ENCODE measurements at places on chromosomes 7 and 10.

DNA sequence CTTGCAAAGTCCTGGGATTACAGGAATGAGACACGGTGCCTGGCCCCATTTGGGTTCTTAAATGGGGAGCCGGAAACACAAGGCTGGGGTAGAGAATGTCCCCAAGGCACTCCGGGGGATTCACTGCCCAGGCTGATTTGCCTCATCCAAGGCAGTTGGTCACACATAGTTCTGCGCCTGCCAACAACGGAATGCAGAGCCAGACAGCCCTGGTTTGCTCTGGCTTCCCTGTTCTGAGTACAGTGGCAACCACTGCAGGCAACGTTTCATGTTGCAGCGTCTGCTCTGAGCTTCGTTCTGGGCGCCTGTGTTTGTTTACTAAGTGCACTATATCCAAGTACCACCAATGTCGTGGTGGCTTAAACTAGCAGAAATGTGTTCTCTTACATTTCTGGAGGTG lies 61.7 kb upstream of the C1QL3 start:
- no peak for DNase-seq

DNA sequence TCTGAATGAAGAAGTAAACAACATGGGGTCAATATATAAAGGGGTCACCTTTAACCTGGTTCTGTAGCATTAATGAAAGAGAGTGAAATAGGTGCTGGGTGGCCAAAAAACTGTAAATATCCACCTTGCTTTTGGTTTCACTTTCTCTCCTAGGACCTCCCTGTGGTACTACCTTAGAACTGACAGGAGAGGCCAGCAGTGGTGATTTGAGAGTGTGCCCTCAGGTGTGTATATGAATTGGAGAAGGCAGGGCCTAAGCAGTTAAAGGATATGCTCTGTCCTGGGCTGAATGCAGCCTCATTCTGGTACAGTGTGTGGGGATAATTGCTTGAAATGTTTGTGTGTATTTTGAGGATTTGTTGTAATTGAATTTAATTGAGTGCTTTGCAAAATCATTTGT lies 62.0 kb downstream of the BBS9 start:
- no peak for DNase-seq

GRCh38 chr7:133703547-133703946 lies 423.6 kb upstream of the LRGUK start:
- DNase-seq = no peak

DNA sequence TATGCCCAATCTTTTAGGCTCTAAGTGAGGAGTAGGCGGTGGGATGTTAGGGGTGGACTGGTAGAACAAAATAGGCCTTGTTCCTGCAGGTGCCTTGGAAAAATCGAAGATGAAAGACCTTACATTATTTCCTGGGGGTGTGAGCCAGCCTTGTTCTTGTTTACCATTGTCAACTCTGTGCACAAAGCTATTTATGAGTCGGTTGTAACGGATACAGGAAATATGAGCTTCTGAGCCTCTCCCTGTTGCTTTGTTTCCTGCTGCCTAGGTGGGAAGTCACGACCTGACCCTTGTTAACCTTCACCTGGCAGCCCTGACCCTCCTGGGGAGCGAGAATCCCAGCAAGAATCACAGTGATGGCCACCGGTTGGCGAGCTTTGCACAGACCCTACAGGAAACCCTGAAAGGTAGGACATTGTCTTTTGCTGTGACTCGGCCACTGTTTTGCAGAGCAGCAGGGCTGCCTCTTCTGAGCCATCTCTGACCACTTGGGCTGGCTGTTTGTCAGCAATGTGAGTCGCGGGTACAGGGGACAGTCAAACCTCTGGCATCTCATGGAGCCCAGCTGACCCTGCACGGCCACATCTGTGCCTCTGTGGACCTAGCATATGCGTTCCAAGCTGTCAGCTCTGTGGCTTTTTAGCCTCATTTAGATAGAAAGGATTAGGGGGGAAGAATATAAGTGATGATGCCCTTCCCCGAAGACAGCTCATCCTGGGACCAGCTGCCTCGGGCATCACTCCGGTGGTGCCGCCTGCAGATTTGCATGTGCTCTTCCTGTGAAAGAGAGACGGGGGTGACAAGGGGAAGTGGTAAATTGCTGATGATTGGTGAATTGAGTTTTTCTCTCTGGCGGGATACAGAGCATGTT lies 102.1 kb upstream of the ANLN start:
- peak; percentile 78 for DNase-seq

- no peak for DNase-seq
These were observed 100.0 kb downstream of the GRID1 start for GRCh38 chr10:86266446-86267242.

DNA sequence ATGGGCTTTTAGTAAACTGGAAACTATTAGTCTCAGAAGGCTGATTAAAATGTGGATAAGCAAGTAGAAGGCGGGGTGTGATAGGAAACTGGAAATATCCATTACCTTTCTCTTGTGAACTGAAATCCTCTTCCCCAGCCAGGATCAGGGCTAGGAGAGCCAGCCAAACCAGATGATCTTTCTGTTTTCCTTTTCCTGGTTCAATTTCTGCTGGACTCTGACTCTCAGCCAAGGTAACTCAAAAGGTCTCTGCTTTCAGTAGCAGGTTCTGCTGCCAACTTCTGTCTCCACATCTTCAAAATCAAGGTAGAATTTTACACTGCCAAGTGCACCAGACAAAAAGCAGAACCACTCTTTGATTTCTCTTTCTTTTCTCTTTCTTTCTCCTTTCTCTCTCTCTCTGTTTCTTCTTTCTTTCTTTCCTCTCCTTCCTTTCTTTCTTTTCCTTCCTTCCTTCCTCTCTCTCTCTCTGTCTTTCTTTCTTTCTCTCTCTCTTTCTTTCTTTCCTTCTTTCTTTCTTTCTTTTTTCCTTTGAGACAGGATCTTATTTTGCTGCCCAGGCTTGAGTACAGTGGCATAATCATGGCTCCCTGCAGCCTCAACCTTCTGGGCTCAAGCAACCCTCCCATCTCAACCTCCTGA lies 30.8 kb downstream of the OTUD1 start:
- DNase-seq = no peak

GRCh38 chr10:100101192-100102076 lies 19.8 kb upstream of the CPN1 start:
- no peak for DNase-seq

DNA sequence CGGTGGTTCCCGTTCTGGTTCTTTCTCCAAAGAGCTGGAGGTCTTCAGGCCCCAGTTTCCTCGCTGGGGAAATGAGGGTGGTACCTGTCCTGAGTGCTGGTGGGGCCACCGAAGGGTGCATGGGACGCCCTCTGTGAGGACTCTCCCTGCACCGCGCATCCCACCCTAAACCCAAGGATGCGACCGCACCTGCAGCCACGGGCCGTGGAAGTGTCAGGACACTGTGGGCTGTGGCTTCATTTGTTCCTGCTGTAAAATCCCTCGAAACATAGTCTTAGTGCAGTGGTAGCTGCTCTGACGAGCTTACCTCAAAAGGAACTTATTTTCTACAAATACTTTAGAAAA lies 84.1 kb downstream of the NKX6-2 start:
- no peak for DNase-seq

- no peak for DNase-seq
These were observed 622.2 kb downstream of the GALNT17 start for GRCh38 chr7:71753956-71754664.

- DNase-seq = no peak
These were observed 118.1 kb downstream of the GLRX3 start for GRCh38 chr10:130254243-130254642.

- DNase-seq = peak; percentile 42
These were observed 780 bp downstream of the PLEKHA8 start for GRCh38 chr7:30028749-30029635.

DNA sequence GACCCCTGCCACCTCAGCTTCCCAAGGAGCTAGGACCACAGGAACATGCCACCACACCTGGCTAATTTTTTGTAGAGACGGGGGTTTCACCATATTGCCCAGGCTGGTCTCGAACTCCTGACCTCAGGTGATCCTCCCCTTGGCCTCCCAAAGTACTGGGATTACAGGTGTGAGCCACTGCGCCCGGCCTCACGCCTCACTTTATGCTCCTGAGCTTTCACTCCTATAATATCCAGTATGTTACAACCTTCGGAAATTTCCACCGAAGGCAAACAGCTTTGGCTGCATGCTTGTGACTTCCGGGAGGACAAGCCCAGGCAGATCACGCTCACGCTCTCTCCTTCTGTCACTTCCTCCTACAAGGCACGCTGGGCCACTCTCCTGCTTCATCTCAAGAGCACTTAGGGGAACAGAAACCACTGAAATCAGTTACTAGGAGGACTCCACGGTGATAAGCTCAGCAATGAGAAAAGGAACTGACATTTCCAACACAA lies 4.4 kb upstream of the MAD1L1 start:
- no peak for DNase-seq

GRCh38 chr10:110643035-110643652 lies 992 bp upstream of the RBM20 start:
- no peak for DNase-seq

DNA sequence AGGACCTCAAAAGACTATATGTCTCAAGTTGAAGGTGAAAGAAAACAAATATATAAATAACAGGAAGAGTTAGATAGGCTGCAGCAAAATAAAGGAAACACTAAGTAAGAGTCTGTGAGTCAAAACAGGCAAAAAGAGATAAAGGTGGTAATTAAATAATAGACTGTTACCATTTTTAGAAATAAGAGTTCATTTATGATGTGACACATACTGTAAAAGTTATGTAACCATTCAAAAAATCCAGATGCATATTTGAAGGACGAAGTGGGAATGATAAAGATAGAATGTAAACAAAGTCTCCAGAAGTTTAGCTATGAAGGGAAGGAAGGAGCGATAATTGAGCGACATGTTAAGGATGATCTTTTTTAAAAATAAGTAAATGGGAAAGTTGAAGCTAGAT lies 50.5 kb downstream of the HECTD2 start:
- DNase-seq = no peak

GRCh38 chr10:88291289-88292184 lies 291.6 kb downstream of the RNLS start:
- no peak for DNase-seq

- no peak for DNase-seq
These were observed 925 bp downstream of the H2AZ2 start for GRCh38 chr7:44846816-44847508.

DNA sequence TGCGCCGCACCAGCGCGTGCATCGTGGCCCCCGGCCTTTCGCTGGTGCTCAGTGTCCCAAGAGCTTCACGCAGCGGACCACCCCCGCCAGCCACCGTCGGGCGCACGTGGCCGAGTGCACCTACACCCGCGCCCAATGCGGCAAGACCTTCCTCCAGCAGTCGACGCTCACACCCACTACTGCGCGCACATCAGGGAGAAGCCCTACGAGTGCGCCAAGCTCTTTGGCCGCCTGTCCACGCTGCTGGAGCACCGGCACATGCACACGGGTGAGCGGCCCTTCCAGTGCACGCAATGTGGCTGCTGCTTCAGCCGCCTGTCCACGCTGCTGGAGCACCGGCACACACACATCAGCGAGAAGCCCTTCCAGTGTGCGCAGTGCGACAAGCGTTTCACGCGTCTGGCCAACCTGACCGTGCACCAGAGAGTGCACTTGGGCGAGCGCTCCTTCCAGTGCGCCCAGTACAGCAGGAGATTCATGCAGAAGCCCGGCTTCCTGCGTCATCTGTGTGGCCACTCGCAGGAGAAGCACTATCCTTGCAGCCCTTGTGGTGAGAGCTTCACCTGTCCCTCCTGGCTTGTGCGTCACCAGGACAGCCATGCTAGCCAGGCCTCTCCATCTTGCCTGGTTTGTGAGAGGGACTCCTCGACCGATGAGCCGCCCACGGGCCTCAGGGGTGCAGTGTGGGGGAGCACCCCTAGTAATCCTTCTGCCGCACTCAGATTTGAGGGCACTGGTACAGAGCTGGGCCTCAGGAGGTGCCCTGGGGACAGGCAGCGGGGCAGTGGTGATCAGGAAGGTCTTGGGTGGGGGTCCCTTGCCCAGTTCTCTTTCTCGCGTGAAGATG lies 32.9 kb downstream of the ZNF783 start:
- no peak for DNase-seq

GRCh38 chr7:37709631-37710509 lies 26.3 kb downstream of the GPR141 start:
- peak; percentile 11 for DNase-seq

DNA sequence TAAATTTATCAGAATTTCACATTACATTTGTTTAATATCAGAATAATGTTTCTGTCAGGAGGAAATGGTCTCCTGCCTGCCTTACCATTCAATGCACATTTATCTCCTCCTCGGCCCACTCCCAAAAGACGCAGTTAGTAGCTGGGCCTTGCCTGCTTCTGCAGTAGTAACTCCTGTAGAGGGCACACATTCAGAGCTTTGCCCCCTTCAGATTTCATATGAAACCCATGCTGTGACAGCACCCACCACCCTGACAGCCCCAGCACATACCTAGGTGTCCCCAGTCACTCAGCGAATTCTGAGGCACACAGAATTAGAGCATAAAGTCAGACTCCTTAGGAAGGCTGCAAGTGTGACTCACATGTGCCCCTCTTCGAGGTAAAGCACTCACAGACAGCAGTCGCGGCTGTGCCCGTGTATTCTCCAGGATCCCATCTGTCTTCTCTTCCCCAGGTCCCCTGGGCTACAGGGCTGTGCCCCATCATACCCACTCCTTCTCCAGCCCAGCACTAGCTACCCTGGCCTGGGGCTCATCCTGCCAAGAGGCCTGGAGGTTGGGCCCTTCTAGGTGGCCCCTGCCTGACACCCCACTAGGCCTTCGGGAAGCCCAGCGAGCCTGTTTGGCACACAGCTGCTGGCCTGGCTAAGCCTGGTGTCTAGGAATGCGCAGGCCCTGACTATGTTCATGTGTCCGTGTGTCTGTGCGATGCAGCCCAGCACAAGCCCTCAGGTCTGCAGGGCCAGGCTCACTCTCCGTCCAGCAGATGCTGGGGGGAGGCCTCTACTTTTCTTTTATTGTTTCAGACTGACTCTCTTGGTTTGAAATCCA lies 4.7 kb upstream of the DEPP1 start:
- DNase-seq = no peak

GRCh38 chr7:150357270-150357669 lies 11.4 kb upstream of the REPIN1 start:
- DNase-seq = peak; percentile 82

- no peak for DNase-seq
These were observed 19.2 kb downstream of the PDK4 start for GRCh38 chr7:95577137-95577536.

GRCh38 chr10:87640043-87640442 lies 19.6 kb upstream of the PAPSS2 start:
- DNase-seq = no peak

DNA sequence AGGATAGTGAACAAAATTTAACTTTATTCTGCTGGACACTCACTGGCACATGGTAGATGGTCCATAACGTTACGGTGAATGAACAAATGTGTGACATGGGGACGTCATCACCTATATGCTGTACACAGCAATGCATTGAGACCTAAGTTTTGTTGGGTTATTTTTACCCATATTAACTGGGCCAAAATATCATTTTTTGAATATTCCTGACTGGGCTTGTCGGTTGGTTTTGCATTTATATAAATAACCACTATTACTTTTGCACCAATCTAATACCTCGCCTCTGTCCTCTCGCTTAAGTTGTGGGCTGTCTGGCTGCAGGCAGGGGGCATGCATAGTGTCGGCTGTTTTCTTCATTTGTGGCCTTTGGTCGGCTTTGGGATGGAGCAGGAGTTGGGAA lies 161.7 kb downstream of the USP6NL start:
- DNase-seq = no peak

Measured in activated CD4-positive, alpha-beta memory T cell treated with anti-CD3 and anti-CD28 coated beads for 36 hours (primary cell).